ENCODE measurements at places on chromosomes 2 and 18. TPM values are rescaled to one million over a fixed set of nuclear protein-coding genes. Genes with fewer than 3 reads are reported as not detected.
A peak's percentile ranks its signal among the peaks of the same experiment; 100 is the strongest.

DNA sequence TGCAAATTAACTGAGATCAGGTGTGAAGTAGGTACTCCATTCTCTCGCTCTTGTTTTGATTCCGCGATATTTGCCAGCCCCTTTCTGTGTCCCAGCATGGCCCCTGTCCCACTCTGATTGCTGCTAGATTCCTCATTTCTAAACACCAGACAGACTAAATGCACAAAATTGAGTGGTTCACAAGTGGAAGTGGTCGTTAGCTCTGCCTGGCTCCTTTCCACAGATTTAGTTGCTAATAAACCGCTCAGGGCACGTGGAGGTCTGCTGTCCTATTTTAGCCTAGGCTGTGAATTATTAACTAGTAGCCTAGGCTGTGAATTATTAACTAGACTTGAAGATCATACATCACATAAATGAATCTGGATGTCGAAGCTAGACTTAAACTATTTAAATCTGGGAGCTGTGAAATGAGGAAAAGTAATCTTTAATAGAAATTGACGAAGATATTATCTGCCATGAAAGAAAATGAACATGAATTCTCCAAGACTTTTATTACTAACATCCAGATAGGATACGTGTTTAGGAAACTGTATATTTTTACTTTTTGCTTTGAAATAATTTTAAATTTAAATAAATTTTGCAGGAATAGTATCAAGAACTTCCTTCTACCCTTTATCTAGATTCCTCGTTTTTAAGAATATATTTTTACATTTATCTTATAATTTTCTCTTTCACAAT is 3.7 kb downstream of the IL1RL2 start:
- no peak for DNase-seq

Gene ELOA2
- polyA plus RNA-seq = not detected

- DNase-seq = no peak
Observed at GRCh38 chr2:128390991-128391630, 72.4 kb upstream of the HS6ST1 start.

DNA sequence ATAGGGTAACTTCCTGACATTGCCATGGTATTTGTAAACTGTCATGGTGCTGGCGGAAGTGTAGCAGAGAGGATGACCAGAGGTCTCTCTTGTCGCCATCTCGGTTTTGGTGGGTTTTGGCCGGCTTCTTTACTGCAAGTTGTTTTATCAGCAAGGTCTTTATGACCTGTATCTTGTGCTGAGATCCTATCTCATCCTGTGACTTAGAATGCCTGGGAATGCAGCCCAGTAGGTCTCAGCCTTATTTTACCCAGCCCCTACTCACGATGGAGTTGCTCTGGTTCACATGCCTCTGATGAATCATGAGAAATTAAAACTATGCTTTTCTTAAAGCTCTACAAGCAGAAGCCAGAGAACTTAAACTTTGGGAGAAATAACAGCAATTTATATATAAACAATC is 12.7 kb upstream of the NFU1 start:
- DNase-seq = peak; percentile 29

- DNase-seq = no peak
Observed at GRCh38 chr2:24616616-24617015, 125.6 kb downstream of the NCOA1 start.

- DNase-seq = no peak
Observed at GRCh38 chr2:45983213-45983612, 314.0 kb upstream of the EPAS1 start.

GRCh38 chr18:12423820-12424219 is 16.1 kb downstream of the PRELID3A start:
- DNase-seq = no peak

DNA sequence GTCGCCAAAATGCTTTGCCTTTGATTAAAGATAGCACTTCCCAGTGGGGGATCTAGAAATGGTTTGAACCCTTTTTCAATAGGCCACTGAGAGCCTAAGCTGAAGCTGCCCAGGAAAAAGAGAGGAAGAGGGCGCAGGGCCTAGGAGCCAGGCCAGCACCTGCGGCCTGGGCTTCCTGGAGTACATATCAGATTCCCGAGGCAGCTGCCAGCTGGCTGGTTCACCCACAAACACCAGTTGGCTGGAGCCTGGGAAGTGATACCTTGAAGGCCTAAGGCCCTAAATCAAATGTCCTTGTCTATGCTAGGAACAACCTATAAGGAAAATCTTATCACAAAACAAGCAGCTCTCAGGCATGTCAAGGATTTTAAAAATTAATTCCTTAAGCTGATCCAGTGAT is 37.1 kb downstream of the ANKRD44 start:
- no peak for DNase-seq

GRCh38 chr18:79987566-79987965 is 797 bp downstream of the TXNL4A start:
- DNase-seq = peak; percentile 11
